Glomerular endothelial cell (primary cell): ENCODE measurements at places on chromosomes 7 and 10. TPM values are rescaled to one million over a fixed set of nuclear protein-coding genes. Genes with fewer than 3 reads are reported as not detected.

OR2A25 gene
- not detected in 2 replicates for total RNA-seq

VAX1 gene
- total RNA-seq, result not detected in 2 replicates

CCDC172 gene
- total RNA-seq, result not detected in 2 replicates

GNGT1 gene
- not detected in 2 replicates for total RNA-seq

NFE2L3 gene
- total RNA-seq, result 80.3 and 83.6 TPM in 2 replicates

SPDYE2B gene
- total RNA-seq, result not detected in 2 replicates
